ENCODE measurements at places on chromosomes 7 and 10.
A peak's percentile ranks its signal among the peaks of the same experiment; 100 is the strongest.

- no peak for DNase-seq
Observed at GRCh38 chr10:95295031-95295755, 4.4 kb upstream of the PDLIM1 start.

GRCh38 chr7:51243631-51244030, 73.0 kb downstream of the COBL start:
- no peak for DNase-seq

DNA sequence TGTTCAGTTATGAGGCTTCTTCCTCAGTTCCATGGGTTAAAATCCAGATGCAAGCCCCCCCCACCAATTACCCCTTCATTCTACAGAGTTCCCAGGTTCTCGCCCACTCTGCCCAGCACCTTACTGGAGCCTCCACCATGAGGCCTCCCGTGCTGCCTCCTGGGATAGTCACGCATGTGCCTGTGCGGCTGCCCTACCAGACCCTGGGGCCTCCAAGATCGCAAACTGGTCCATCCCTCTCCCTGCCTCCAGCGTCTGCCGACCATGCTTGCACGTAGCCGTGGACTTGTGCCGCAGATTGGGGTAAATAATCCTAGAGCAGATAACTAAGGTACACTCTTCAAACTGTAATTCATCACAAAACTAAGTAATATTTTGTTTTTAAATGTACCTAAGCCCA, 611.2 kb downstream of the PTPRN2 start:
- DNase-seq, result no peak

- DNase-seq, result no peak
Observed at GRCh38 chr10:34812771-34813170, 2.3 kb downstream of the PARD3 start.

DNA sequence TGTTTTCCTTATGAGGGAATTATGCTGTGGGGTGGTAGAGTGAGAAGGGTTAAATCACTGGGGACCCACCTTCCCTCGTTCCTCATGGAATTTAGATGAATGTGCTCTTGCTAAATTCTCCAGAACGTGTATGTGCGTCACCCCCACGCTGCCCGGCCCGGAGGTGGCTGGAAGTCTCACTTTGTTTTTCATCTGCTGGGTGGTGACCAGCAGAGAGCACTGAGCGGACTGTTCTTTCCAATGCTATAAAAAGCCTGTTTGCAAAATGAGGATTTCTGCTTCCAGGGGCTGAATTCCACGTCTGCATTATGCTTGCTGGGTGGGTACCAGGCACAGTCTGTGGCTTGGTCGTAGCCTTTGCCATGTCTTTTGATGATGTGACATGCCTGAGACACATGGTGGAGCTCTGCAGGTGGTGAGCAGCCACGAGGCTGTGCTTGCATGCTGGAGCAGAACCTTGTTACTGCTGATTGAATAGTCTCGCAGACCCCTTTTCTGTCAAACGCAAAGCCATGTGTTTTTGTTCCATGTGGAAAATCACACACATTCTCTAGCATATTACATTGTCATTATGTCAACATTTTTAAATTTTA, 31.9 kb upstream of the INSYN2A start:
- no peak for DNase-seq

GRCh38 chr10:71880425-71881306, 29.6 kb upstream of the PSAP start:
- no peak for DNase-seq

DNA sequence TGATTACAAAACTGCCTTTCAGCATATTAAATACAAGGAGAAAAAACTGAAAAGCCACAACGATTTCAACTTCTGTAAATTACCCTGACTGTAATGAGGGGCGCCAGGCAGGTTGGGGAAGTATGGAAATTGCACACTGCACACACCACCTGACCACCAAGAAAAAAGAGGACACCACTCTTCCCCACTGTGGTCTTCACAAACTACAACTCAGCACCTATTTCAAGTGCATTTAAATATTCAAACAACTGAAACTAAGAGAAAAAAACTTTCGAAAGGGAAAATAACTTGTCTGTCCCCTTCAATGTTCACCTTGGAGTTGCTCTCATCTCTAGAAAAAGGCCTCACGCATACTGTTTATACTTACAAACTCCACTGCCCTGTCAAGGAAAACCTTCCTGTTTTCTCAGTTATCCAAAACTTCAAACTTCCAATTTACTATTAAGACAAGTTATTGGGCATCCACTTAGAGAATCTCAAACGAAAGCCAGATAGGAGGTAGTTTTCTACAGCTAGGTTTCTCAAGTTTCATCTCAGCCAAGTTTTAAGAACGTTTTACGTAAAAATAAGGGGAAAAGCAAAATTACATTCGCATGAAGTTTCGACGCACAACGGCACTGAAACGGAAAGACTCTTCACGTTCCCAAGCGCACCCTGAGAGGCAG, 1.4 kb downstream of the LARP4B start:
- no peak for DNase-seq

DNA sequence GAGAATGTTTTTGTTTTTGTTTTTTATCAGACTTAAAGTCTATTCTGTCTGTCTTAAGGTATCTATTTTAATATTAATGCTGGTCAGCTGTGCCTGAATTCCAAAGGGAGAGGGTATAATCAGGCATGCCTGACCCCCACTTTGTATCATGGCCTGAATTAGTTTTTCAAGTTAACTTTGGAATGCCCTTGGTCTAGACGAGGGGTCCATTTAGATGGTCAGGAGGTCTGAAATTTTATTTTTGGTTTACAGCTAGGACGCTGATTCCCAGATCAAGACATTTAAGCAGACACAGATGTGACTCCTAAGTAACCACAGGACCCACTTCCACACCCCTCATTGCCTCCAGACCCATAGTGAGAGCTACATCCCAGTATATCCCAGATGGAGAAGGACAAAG, 189.5 kb downstream of the ARHGAP12 start:
- no peak for DNase-seq

GRCh38 chr7:3094701-3095445, 51.2 kb upstream of the CARD11 start:
- no peak for DNase-seq

DNA sequence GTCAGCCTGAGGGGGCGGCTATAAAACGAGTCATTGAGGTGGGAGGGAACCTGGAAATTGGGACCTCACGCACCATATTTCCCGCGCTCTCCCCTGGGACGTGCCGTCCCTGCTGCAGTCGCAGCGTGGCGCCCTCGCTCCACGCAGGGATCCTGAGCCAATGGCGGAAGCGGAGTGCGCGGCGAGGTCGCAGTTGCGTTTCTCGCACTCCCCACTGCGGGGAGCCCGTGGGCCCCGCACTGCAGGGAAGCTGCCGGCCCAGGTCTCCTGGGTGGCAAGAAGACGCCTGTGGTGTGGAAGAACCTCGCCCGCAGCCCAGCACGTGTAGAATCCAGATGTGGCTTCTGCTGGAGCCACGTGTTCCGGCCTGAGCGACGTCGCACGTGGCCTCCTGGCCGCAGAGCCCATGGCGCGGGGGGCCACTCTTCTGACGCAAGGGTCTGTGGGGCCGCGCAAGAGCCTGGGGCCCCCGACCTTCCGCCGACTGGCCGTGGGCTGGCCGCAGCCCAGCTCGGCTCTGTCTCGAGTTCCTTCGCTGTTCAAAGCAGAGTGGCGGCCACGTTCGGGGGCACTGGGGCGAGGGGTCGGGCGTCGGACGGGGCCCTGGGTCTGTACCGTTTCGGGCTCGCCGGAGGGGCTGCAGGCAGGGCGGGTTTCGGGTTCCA, 26.4 kb downstream of the HIF1AN start:
- peak; percentile 77 for DNase-seq

DNA sequence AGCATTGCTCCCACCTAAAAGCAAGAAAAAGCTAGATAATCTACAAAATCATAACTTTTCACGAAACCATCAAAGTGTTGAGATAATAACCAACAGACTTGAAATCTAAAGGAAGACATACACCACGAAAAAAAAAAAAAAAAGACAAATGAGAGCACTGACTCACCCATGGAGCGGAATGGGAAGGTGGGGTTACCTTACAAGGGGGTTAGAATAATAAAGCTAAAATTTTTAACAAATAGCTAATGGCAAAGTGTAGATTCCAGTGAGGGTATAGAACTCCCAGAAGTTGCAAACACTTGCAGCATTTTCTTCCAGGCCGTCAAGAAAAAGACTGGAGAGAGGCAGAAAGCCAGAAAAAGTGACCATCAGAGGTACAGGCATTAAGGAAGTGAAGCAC, 27.2 kb downstream of the IPMK start:
- DNase-seq, result no peak

- no peak for DNase-seq
Observed at GRCh38 chr10:122112021-122112616, 123.2 kb downstream of the TACC2 start.

DNA sequence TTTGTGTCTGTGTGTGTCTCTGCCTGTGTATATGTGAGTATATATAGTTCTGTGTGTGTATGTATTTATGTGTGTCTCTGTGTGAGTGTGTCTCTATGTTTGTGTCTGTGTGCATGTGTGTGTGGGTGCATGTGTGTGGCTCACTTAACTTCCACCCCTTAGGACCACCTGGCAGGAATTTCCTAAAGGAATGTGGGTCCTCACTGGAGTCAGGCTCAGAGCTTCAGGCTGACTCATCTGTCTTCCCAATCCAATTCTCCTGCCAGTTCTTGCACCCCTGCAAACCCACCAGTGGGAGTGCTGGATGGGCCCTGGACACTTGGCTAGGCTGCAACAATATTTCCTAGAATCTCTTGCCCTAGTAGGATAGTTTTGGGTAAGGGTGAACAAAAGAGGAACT, 70.2 kb upstream of the GRB10 start:
- no peak for DNase-seq

- DNase-seq, result no peak
Observed at GRCh38 chr10:14431868-14432267, 101.1 kb upstream of the FRMD4A start.

DNA sequence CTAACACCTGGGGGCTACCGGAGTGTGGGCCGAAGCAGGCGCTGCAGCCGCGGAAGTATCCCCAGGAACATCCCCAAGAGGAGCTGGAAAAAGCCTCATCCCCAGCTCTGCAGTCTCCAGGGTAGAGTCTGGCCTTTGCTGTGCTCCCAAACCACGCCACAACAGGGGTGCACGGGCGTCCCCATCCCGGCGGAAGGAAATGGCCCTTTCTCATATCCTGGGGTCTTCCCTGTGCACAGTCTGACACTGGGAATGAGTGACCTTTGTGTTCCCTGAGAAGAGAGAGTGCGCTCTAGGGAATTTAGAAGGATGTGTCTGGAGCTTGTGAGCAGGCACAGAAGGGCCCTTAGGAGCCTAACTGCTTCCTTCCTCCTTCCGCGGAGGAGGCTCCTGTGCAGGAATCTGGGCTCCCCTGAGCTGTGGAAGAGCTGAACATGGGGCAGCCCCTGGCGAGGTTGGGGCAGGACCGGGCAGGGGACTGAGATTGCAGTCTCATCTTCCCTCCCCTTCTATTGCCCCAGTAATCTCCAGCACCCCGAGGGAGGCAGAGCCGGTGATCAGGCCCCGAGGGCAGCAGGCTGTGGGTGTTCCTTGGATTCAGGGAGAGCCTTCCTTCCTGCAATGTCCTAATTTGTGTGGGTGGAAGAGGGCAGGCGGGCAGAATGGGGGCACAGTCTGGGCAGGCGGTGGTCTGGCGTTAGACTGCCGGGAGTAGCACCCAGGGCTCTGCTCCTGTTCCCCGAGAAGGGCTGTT, 1.3 kb downstream of the REPIN1 start:
- DNase-seq, result no peak

GRCh38 chr10:101494650-101495049, 93.4 kb downstream of the POLL start:
- DNase-seq, result no peak

DNA sequence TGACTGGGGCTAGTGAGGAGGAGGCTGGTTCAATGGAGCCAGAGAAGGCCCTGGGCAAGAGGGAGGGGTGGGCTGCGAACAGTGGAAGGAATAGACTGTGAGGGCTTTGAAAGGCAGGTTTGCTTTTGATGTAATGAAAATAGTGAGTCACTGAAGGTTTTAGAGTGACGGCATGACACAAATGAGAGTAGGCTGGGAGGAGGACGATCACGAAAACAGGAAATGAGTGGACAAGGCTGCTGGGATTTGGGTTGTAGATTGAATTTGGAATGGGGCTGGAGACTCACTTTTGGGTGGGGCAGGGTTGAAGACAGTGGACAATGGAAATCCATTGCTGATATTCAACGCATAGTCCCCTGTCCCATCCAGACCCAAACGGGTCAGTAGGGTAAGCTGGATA, 139.6 kb downstream of the CDH23 start:
- no peak for DNase-seq

GRCh38 chr7:3882782-3883181, 581.7 kb downstream of the SDK1 start:
- DNase-seq, result no peak

DNA sequence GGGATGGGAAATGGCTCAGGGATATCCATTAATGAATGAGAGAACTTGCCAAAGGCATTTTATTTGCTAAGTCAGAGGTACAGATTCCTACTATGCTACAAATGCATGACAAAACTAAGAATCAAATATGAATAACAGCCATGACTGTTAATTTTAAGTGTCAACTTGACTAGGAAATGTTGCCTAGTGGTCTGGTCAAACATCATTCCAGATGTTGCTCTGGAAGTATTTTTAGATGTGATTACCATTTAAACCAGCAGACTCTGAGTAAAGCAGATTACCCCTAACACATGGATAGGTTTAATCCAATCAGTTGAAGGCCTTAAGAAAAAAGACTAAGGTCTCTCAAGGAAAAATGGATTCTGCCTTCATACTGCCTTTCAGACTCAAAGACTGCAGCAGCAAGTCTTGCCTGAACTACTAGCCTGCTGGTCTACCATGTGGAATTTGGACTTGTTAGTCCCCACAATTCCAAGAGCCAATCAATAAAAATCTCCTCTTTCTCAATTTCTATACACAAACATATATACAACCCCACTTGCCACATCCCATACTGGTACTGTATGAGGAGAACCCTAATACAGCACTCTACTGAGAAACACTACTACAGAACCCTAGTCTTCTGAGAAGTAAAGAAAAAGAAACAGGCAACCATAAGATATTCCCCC, 119.1 kb downstream of the NRBF2 start:
- no peak for DNase-seq

DNA sequence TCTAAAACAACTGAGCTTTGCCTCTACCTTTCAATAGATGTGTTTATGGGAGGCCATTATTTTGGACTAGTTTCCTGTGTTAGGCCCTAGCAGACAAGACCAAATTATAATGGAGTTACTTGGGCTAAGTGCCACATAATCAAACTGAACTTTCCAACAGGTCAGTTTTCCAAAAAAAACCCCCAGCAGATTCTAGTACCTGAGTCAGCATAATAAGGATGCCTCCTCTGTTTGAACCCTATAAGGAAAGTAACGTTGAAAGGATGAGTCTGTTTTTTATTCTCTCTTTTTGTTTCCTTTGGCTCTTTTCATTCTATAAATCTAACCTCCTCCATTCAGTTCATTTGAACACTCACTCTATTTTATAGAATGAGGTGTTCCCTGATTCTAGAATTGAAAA, 148.1 kb upstream of the FAM3C start:
- DNase-seq, result no peak

GRCh38 chr7:139762886-139763285, 14.9 kb downstream of the HIPK2 start:
- no peak for DNase-seq

DNA sequence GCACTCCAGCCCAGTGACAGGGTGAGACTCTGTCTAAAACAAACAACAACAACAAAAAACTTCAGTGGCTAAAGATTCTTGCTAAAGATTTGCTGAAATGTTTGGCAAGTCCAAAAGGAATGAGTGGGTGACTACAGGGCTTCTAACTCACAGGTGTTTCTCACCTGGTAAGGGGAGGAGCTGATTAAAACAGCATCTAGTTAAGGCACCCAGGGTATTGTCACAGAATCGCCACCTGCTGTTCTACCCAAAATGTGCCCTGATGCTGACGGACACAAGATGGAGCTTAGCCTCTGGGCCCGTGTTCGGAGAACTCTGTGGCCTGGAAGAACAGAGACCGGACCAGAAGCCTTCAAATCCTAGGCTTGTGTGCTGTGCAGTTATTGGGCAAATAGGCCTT, 336.0 kb upstream of the GALNT17 start:
- DNase-seq, result no peak

Measured in stimulated activated CD4-positive, alpha-beta T cell treated with anti-CD3 and anti-CD28 coated beads, TNF-alpha, amount 100 ng/mL, for 24 hours (primary cell).